ENCODE measurements at places on chromosomes 5 and 9.

DNA sequence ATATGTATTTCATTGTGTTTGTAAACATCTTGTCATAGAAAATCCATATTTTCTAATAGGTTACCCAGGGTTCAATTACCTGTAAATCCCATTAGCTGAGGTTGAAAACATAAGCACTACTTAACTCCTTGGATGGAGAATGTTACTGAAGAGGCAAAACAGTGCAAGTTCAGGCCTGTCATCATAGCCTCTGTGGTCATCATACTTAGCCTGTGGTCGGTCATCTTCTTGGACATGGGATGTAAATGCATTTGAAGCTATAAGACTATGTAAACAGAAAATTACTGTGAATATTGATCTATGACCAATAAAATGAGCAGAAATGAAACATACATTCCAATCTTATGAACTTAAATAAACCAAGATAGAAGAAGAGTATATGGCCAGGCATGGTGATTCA lies 164.7 kb downstream of the CHSY3 start:
- no peak for DNase-seq

DNA sequence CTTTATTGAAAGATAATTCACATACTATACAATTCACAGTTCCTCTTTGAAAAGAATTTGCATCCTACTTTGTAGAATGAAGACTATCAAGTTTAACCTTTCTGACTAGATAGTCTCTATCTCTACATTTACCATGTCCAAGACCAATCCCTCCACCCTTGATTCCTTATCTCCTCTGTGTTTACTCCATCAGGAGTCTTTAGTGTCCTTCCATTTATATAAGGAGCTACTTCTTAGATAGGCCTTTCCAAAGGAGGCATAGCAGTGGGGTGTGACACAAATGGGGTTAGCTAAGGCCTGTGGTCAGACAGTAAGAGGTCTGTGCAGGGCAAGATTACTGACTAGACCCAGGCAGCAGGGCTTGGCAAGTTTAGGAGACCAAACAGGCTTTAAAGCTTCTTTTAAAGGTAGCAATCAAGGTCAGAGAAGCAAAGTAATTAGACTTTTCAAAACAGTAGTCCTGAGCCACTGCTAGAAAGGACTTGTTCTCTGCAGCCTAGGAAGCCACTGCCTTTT lies 11.1 kb upstream of the DMXL1 start:
- no peak for DNase-seq

GRCh38 chr5:174292348-174292747 lies 246.8 kb downstream of the NSG2 start:
- peak; percentile 16 for DNase-seq

DNA sequence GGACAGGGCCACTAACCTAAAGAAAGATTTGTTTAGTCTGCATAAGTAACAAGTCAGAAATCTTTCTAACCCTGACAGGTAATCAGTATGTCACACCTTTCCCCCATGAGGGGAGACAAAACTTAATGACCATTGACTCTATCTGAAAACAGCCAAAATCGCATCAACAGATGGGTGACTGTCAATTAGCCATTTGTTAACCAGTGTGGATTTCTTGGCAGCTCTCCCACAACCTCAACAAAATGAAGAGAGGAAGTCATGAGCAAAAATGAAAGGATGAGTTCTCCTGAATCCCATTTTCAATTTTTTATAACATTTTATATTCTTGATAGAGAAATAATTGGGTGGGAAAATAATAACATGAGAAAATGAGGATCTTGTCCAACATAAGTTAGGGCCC lies 84.6 kb upstream of the SNX2 start:
- DNase-seq, result no peak

DNA sequence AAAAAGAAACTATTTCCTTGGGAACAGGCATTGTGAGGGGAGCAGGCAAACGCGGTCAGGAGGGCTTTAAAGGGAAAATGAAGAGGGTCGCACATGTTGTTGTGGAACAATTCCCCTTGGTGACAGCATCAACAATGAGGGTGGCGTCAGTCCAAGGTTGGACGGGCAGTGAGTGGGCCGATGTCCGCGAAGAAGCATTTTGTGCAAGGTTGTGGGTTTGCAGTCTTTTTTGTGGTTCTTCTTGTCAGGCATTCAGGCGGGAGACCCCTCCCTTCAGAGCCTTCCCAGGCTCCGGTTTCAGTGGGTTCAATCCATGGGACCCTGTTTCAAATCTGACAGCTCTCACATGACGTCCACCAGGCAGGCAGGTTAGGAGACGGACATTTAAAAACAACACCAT lies 11.1 kb upstream of the SLC6A19 start:
- no peak for DNase-seq

Data from KBM-7 (cell line).